ENCODE measurements at places on chromosomes 11 and 22.

GRCh38 chr11:13595166-13595565, 73.3 kb upstream of the FAR1 start:
- no peak for DNase-seq

- no peak for DNase-seq
These were observed 12.8 kb downstream of the CD82 start for GRCh38 chr11:44578279-44578678.

DNA sequence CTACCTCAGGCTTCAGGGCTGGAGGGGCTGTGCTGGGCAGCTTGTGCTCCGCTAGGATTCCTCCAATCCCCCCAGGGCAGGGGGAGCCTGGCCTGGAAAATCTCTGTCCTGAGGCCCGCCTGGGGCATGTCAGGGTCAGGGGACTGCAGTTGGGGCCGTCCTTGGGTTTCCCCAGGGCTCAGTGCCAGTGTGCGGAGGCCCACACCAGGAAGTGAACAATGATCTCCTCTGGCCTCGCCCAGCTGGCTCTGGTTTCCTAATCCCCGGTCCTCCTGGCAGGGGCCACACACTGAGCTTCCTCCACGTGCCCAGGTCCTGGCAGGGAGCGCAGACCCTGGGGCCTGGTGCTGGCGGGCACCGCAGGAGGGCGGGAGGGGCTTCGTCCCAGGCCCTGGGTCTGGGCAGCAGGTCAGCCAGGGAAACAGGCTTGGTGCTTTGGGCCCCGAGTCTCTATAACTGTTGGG, 1.4 kb upstream of the MUC2 start:
- DNase-seq = no peak

DNA sequence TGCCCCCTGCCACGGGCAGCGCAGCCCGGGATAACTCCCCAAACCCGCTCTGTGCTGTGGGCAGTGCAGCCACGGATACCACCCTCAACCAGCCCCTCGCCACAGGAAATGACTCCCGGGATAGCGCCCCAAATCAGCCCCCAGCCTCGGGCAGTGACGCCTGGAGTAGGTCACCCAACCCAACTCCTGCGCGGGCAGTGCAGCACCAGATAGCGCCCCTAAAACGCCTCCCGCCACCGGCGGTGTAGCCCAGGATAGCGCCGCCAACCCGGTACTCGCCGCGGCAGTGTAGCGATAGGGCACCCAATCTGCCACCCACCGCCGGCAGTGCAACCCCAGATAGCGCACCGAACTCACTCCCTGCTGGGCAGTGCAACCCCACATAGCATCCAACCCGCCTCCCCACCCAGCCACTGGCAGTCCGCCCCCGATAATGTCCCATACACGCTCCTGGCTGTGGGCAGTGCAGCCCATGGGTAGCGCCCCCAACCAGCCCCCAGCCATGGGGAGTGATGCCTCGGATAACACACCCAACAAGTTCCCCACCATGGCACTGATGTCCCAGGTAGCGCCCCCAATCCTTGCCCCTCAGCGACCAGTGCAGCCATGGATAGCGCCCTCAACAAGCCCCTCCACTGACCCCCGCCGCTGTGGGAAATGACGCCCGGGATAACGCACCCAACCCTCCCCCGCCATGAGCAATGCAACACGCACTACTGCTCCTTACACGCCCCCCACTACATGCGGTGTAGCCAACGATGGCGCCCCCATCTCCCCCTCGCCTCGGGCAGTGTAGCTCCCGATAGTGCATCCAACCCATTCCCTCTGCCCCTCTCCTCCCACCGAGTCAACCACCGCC, 1.5 kb downstream of the RFPL2 start:
- DNase-seq = no peak

DNA sequence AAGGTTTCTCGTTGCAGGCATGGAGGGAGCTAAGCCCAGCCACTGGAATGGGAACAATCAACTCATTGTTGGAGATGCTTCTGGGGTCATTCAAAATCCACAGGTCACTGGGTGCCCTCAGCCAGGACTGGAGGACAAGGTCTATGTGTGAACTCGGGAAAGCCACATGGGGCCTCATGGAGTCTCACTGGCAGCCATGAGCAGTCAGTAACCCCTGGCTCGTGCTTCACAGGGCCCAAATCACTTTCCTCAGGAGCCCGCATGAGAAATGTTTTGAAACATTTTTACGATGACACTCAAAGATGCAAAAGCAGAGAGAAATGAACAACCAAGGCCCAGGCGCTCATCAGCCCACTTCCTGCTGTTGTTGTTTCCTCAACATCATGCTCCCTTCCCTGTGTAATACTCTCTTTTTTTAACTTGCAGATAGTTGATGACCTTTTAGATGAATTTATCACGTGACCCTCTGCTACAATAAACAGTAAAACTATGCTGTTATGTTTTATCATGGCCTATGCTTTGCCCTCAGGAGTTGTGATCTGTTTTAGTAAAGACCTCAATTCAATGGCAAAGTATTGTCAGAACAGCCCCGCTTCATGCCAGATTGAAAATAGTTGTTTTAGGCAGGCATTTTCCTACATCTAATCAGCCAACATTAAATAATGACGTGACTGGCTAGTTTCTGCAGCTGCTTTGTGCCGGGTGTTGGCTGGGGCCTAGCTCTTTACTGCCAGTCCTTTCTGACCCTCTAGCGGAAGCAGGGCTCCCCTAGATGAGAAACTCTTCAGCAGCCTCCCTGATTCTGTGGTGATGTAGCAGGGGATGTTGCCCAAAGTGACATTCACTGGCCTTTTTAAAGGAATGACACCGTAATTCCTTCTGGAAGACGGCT, 39.7 kb downstream of the ADAMTS15 start:
- no peak for DNase-seq

DNA sequence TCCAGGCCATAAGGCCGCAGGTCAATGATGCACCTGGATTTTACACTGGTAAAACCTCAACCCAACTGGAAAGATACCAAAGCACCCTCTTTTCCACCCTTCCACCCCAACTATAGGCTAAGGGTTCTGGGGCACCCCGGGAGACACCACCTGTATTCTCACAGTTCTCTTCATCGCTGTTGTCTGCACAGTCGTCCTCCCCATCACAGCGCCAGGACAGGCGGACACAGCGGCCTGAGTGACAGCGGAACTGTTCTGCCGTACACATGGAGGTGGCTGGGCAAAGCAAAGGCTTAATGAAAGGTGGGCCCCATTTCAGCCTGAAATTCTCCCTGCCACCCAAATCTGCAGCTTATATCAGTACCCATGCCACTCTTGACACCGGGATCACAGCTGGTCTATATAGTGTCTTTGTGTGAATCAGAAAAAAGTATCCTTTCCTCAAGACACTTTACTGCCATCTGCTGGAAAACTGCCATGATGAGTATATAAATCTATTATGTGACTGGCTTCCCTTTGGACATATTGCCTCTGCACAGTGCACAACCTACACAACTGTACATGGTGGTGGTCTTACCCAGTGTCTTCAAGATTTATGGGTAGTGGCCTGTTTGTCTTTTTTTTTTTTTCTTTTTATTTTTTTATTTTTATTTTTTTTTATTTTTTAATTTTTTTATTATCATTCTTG, 21.5 kb downstream of the LRP4 start:
- peak; percentile 24 for DNase-seq

DNA sequence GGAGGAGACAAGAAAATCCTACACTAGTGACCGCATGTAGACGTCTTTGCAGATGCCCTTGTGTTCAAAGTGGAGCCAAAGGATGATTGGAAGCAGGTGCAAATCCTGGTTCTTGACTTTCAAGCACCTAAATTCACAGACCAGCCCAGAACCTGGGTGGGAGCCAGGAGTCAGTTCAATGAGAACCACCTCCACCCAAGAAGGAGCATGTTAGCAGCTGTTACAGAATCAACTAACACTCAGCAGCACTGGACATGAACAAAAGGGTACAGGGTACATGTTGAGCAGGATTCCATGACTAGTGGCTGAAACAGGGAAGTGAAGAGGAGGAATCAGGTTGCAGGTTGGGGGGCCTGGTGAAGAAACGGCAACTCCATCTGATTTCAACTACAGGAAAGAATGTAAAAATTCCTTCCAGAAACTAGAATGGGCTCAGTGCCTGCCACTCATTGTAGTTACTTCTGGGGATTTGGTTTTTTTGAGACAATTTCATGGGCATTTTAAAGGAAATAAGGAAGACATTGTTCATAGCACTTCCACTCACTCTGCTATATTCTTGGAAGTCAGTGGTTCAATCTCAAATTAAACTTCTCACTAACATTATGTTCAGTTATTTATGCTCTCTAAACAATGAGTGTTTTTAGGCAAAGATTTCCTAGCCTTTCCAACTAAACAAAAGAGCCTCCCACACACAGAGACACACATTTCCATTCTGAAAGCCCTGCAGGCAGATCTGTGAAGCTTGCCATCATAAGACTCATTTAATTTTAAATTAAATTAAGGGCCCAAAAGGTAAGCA, 173.3 kb downstream of the CADM1 start:
- DNase-seq = no peak

- no peak for DNase-seq
These were observed 40.2 kb upstream of the MTNR1B start for GRCh38 chr11:92929246-92929645.

- DNase-seq = no peak
These were observed 100.6 kb downstream of the CSNK2A3 start for GRCh38 chr11:11252403-11252802.

- DNase-seq = no peak
These were observed 1.6 kb upstream of the E2F8 start for GRCh38 chr11:19242179-19242932.

DNA sequence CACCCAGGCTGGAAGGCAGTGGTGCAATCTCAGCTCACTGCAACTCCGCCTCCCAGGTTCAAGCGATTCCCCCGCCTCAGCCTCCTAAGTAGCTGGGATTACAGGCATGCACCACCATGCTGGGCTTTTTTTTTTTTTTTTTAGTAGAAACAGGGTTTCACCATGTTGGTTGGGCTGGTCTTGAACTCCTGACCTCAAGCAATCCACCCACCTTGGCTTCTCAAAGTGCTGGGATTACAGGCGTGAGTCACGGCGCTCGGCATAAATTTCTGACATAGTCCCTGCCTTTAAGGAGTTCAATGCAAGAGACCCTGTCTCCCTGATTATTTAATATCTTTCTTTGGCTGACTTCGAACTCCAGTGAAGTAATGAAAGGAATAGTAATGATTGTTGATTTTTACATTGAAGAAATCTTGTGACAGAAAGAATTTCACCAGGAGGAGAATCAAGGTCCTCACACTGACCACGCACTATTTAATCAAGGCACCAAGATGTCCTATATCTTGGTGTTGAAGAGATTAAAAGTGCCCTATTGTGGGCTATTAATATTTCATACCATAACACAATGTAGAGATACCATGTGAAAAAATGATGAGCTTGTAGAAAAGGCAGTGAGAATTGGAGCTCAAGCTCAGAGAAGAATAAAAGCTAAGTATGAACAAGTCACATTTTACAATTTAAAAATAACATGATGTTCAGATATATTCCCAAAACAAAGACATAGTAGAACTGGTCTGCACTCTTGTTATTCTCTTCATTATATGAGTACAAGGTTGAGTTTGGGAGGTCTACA, 71.6 kb upstream of the BLID start:
- no peak for DNase-seq

DNA sequence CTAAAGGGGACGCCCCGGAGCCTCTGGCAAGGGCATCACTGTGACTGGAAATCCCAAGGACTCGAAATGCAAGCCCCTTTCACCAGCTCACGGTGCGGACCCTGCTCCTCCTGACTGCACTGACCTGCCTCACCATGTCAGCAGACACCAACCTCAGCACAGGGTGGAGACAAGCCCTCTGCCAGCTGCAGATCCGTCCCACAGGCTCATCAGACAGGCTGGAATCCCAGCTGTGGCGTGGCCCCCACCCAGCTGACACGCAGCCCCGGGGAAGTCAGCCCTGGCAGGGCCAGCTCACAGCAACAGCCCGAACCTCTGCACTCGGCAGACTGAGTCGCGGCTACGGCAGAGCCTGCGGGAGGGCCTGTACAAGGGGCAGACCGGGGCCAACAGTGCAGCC, 36.8 kb downstream of the BRD1 start:
- DNase-seq = no peak

GRCh38 chr11:111063726-111064517, 181.6 kb upstream of the POU2AF2 start:
- DNase-seq = no peak

DNA sequence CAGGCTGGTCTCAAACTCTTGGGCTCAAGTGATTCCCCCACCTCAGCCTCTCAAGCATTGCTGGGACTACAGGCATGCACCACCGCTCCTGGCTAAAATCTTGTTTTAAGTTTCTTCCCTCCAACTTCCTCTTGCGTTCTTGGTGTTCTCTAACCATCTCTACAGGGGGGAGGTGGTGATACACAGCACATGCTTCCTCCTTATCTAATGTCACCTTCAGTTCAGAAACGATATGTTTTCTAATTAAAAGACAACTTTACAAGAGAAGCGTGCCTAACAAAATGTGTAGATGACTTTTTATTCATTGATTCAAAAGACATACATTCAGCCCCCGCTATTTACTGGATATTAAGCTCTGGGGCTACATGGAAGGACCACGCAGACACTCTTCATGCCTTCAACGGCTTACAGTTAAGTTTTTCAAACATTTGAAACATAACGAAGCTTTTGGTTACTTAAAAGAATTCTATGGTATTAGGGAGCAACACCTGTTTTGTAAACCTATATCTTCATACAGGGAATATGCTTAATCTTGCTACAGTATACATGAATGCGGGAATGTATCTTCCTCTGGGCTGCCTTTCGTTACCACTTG, 933 bp upstream of the DLAT start:
- DNase-seq = peak; percentile 3

GRCh38 chr11:100769617-100770016, 82.5 kb downstream of the ARHGAP42 start:
- no peak for DNase-seq

DNA sequence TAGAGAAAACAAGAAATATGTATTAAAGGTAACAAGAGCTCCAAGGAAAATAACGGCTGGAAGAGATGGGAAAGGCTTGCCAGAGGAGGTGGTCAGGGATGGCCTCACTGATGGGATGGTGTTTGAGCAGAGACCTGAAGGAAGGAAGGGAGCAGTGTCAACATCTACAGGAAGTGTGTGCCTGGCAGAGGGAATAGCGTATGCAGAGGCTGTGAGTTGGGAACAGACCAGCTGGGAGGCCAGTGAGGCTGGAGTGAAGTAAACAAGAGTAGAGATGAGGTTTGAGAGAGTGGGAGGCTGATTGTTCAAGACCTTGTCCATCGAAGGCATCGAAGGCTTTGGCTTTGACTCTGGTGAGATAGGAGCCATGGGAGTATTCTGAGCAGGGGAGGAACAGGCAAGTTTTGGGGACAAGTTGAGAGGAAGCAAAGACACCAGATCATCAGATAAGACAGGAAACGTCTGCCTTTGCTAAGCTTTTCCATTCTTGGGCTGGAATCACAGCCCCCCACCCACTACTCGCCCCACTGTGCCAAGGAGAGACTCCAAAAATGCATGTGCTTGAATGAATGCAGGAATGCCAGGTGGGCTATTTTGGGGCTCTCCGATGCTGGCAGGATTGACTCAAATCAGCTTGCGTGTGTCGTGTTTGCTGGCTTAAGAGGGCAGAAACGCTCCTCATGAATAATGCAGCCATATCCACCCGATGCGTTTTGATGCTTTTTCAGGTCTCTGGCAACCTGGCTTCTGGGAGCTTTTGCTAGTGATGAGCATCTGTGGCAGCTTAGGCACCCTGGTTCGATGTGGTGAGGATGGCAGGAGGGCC, 7.2 kb downstream of the SGSM1 start:
- DNase-seq = no peak

- DNase-seq = no peak
These were observed 57.0 kb upstream of the BIRC3 start for GRCh38 chr11:102260241-102260640.

- DNase-seq = peak; percentile 32
These were observed 2.1 kb downstream of the WEE1 start for GRCh38 chr11:9575260-9576240.

Measured in CD4-positive, alpha-beta T cell treated with Interleukin-4 for 4 hours (primary cell).